LNCaP clone FGC (cell line): ENCODE measurements at places on chromosomes 16 and 17.

- no peak for DNase-seq
Observed at GRCh38 chr17:68623811-68624210, 22.6 kb upstream of the FAM20A start.

DNA sequence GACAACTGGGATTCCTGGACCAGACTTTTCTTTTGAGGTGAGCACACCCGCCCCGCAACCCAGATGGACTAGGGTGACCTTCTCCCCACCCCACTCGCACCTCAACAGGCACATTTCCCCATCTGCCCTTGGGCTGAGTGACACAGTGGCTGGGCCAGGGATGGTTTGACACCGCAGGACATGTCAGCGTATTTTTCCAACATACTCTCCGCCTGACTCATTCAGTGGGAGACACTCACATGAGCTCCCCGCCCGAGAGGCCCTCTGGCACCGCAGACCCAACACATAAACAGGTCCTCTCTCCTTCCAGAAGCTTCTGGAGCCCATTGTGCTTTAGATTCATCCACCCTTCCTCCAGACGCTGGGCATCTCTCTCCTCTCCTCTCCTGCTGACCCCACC, 69.4 kb downstream of the ZDHHC7 start:
- no peak for DNase-seq

GRCh38 chr17:39599004-39599664, 8.6 kb downstream of the NEUROD2 start:
- DNase-seq, result no peak

- DNase-seq, result peak; percentile 15
Observed at GRCh38 chr17:56973520-56973919, 4.4 kb upstream of the SCPEP1 start.

DNA sequence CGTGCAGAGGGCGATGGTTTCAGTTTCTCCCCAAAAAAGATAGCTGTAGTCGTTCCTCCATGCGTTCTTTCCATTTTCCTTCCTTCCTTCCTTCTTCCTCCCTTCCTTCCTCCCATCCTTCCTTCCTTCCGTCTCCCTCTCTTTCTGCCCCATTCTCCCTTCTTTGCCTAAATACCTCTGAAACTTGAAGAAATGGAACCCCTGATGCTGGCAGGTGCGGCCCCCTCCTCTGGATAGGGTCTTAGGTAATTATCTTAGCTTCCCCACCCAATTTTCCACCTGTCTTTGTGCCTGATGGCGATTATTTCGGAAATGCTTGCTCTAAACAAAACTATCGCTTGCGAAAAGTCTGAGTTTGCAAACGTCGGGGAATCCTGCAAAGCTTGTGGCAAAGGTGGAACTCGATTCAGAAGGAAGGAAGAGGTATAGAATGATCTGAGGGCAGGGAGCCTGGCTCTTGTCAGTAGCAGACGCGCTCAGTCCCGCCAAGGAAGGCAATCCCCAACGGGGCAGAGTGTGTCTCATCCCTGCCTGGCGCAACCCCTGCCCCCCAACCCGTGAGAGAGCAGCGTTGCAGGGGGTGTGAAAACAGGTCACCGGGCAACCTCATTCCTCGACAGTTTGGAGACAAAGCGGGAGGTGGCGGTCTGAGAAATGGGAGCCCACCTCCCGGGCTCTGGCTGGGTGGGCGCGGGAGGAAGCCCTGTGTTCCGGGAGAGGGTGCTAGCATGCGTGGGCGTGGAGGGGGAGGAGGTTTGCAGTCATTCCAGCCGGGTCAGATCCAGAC, 2.9 kb upstream of the CBX8 start:
- DNase-seq, result no peak
